CD4-positive, alpha-beta T cell treated with Interleukin-4 for 4 hours (primary cell): ENCODE measurements at places on chromosomes 11 and 22.

DNA sequence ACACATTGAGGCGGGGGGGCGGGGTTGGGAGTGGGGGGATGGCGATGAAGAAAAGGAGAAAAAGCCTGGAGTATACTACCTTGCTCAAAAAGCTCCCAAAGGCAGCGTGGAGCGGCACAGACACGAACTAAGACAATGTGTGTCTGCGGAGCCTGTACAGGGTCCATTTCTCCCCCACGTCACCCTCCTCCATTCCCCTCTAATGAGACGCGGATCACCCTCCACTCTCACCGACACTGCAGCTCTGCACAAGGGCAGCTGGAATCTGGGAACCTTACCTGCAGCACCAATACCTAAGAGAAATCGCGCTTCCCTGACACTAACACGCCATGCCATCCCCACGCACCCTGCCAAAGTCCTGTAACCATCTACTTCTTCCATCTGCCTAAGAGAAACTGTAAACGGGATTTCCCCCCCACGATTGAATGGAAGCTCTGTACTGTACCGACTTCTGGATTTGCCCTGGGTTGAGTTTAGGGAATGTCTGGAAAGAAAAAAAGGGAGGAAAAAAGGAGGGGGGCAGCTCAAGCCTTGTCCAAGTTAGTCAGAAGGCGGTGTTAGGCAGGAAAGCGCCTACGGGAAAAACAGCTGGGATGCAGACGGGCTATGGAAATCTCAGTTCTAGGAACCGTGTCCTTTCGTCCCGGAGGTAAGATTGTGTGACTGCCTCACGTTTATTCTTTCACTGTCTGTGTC lies 125.7 kb upstream of the C11orf58 start:
- DNase-seq, result no peak

GRCh38 chr11:120108154-120108784 lies 29.6 kb downstream of the TRIM29 start:
- DNase-seq, result peak; percentile 27

DNA sequence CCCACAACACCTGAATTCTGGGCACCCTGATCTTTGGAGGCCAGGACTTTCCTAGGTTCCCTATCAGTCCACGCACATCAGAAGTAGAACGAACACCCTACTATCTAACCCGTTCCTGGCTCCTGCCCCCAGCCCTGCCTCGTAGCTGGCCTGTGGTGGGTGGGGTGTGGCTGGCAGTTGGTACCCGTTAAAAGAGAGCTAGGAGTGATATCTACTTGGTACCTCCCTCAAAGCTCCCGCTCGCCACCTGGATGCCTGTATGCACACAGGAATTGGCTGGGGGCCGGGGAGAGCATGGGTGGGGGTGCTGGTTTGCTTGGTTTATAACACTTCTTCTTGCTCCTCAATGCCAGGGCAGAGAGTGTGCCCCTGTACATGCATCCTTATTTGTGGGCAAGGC lies 14.0 kb upstream of the NECTIN1 start:
- DNase-seq, result no peak

GRCh38 chr11:61980783-61981541 lies 13.5 kb upstream of the FTH1 start:
- DNase-seq, result no peak

DNA sequence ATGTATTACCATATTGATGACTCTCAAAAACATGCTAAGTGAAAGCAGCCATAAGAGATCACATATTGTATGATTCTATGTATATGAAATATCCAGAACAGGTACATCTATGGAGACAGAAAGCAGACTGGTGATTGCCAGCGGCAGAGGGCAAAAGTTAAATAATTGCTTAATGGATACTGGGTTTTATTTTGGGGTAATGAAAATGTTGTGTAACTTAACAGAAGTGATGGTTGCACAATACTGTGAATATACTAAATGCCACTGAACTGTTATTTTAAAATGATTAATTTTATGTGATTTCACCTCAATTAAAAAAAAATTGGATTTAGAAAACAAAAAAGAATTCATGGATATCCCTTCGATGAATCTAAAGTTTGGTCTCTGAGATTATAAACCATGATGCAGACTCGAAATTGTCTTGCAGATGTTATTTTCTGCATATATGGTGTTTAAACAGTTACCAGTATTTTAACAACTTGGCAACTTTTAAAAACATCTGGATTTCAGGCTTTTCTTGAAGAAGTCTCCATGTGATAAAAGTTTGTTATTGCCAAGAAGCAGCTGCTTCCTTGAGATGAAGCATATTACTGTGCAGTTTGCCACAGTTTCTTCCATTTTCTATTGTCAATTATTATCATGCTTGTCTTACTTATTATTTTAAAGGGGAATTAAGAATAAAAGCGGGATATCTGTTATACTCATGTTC lies 38.1 kb downstream of the LARGE2 start:
- DNase-seq, result no peak

- DNase-seq, result no peak
Observed at GRCh38 chr11:96365493-96365892, 22.5 kb upstream of the MAML2 start.

GRCh38 chr11:12232817-12233601 lies 122.6 kb downstream of the MICAL2 start:
- DNase-seq, result no peak

GRCh38 chr11:124085997-124086846 lies 29.0 kb upstream of the VWA5A start:
- DNase-seq, result no peak

- no peak for DNase-seq
Observed at GRCh38 chr11:94705891-94706615, 62.1 kb upstream of the AMOTL1 start.

DNA sequence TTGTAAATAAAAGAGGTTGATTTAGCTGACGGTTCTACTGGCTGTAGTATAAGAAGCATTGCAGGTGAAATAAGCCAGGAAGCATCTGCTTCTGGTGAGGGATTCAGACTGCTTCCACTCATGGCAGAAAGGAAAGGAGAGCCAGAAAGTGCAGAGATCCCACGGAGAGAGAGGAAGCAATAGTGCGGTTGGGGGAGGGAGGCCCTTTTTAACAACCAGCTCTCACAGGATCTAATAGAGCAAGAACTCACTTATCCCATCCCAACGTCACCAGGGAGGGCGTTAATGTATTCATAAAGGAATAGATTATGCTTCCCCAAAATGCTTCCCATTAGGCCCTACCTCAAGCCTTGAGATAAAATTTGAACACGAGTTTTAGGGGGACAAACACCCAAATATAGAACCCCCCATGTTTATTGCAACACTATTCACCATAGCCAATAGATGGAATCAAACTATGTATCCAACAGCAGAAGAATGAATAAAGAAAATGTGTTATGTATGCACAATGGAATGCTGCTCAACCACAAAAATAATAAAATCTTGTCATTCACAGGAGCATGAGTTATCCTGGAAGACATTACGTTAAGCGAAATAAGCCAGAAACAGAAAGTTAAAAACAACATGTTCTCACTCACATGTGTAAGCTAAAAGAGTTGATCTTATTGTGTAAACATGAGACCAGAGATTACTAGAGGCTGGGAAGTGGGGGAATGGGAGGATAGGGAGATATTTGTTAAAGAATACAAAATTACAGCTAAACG lies 908.3 kb upstream of the ANO3 start:
- no peak for DNase-seq

- DNase-seq, result no peak
Observed at GRCh38 chr11:10497371-10498021, 42.4 kb downstream of the AMPD3 start.

DNA sequence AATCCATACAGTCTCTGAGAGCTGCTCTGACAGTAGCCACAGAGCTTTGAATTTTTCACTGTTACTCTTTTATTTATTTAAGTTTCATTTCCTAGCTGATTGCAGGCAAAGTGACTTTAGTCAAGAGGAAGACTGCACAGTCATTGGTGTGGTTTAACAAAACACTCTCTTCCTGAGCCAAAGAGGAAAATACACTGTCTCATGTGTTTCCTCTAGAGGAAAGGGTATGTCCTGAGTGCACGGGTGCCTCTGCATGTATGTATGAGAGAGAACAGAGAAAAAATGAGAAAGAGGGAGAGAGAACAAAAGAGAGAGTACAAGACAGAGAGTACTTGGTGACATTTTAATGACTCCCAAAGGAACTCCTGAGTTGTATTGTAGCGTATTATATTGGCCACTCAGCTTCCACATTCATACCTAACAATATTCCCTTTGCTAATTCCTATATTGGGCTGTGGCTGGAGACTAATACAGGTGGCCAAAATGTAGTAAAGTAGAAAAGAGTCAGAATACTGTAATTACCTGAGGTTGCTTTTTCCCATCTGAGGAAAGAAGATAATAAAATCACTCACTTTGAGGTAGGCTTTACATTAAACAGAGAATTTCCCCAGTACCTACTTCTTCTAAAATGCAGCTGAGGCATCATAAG lies at the start of gene OR4D9:
Gene OR4D9 (plus strand): TSS at position 599 of the 649 bp plus-strand sequence. CDS start 3,374 bp downstream, outside the sequence.
- DNase-seq, result no peak

GRCh38 chr11:16713594-16713993 lies 24.9 kb upstream of the C11orf58 start:
- no peak for DNase-seq

- no peak for DNase-seq
Observed at GRCh38 chr11:96260067-96260511, 82.9 kb downstream of the MAML2 start.

GRCh38 chr11:33778675-33779074 lies 4.4 kb upstream of the FBXO3 start:
- no peak for DNase-seq

DNA sequence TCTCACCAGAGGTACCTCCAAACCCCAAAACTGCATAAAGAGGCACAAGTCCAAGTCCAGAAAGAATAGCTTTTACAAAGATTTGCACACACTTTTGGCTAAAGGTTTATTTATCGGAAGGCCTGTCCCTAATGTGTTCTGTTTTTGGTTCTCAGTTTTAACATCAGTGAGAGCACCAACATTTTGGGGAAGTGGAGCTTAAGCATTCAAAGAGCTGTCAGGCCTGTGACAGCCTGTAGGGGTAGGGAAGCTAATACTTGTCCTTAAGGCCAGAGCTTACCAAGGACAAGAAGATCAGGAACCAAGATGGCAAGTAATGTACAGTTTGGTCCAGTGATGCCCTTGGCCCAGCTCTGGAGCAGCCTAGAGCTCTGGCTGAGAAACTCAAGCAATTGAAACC lies 38.9 kb upstream of the SCUBE2 start:
- no peak for DNase-seq

GRCh38 chr22:17477391-17477833 lies 85.9 kb upstream of the SLC25A18 start:
- DNase-seq, result no peak

GRCh38 chr22:31680861-31681341 lies 18.9 kb upstream of the PISD start:
- no peak for DNase-seq

DNA sequence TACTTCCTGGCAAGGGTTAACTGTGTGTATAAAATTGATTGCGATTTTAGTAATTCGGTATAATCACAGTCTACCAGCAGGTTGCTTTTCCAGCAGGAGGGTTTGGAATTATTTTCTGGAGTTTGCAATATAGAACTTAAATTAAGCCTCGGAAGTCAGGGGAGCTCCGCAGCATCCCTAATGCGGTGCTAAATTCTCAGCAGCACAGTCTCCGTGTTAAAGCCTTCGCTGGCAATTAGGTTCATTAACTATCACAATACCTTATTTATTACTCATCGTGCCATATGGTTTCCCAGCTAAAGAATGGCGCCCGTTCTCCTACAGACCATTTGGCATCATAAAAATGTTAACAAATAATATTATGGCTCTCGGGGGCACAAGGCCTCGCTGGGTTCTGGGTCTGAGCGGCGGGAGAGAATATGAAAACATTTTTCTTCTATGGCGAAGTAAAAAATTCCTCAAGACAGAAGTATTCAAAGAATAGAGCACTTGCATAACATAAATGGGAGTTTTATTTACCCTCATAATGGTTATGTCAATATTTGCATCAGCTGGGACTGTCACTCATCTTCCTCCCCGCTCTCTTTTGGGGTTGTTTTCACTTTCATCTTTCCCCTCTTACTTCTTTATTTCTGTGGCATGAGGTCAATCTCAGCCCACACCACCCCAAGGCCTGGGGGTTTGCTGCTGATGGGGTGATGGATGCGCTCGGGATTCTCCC lies 28.1 kb upstream of the ZBTB16 start:
- no peak for DNase-seq

GRCh38 chr11:62169448-62169847 lies 20.6 kb upstream of the SCGB1D1 start:
- DNase-seq, result no peak

GRCh38 chr11:120134931-120135228 lies 3.0 kb downstream of the TRIM29 start:
- DNase-seq, result no peak
